ENCODE measurements at places on chromosomes 3 and 15. TPM values are rescaled to one million over a fixed set of nuclear protein-coding genes. Genes with fewer than 3 reads are reported as not detected.

CDCP1 gene
- 24.5 TPM for total RNA-seq

IGDCC3 gene
- total RNA-seq, result not detected

C3orf52 gene
- 54.2 TPM for total RNA-seq

C3orf20 gene
- not detected for total RNA-seq

LRRIQ4 gene
- not detected for total RNA-seq

SLC38A3 gene
- not detected for total RNA-seq

ACTRT3 gene
- total RNA-seq, result 1.4 TPM

POPDC2 gene
- 10.7 TPM for total RNA-seq

SMARCC1 gene
- 34.8 TPM for total RNA-seq

MOBP gene
- total RNA-seq, result not detected

SH2D7 gene
- total RNA-seq, result not detected

PLSCR2 gene
- total RNA-seq, result not detected

SLC9C1 gene
- not detected for total RNA-seq

ACOX2 gene
- total RNA-seq, result 1.6 TPM

C2CD4A gene
- not detected for total RNA-seq

ALS2CL gene
- total RNA-seq, result 92.2 TPM

OXTR gene
- 0.73 TPM for total RNA-seq

ZSCAN2 gene
- total RNA-seq, result 28.1 TPM

CHRNA7 gene
- 131 TPM for total RNA-seq

ITIH1 gene
- not detected for total RNA-seq

SENP7 gene
- 29.8 TPM for total RNA-seq

APOD gene
- total RNA-seq, result 153 TPM

RBM5 gene
- 266 TPM for total RNA-seq

FAM43A gene
- 1.3 TPM for total RNA-seq
